ENCODE measurements at places on chromosomes 16 and 17.

- DNase-seq: peak; percentile 75
Observed at GRCh38 chr17:28494445-28495188, 11.5 kb upstream of the FOXN1 start.

GRCh38 chr16:19436540-19436939, 18.9 kb downstream of the TMC5 start:
- DNase-seq: peak; percentile 11

DNA sequence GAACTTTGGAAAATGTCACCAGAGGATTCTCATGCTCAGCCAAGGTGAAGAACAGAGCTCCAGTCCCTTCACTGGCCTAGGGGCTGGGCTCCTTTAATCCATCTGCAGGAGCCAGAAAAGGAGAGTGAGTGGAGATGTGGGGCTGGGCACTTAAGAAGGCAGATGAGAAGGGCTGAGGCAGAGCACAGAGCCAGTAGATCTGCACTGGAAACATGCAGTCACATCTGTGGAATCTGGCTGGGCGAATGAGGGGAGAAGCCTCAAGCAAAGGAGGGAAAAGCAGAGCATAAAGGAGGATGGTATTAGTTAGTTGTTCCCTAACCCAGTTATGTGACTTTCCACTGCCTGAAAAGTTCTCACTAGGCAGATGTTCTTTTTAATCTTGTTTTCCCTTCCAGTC, 50.4 kb upstream of the BCAR1 start:
- no peak for DNase-seq

DNA sequence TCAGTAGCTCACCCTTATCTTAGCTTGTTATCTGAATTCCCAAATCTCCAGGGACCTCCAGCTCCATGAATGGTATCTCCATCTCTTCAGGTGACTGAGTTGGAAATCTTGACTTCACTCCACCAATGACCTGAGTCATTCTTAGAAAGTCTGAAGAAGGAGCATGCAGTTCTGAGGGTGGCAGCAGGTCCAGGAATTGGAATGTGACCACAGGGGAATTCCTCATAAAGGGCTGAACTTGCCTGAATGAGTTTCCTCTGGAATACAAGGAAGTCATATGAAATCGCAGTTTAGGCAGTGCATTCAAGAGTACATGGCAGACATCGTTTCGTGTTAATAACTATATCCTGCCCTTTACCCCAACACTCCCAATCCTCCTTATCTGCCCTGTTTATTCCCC, 12.5 kb upstream of the PYY start:
- no peak for DNase-seq

- no peak for DNase-seq
Observed at GRCh38 chr16:12763517-12763916, 40.2 kb downstream of the CPPED1 start.

GRCh38 chr16:11955713-11956123, 9.3 kb upstream of the TNFRSF17 start:
- DNase-seq: no peak

DNA sequence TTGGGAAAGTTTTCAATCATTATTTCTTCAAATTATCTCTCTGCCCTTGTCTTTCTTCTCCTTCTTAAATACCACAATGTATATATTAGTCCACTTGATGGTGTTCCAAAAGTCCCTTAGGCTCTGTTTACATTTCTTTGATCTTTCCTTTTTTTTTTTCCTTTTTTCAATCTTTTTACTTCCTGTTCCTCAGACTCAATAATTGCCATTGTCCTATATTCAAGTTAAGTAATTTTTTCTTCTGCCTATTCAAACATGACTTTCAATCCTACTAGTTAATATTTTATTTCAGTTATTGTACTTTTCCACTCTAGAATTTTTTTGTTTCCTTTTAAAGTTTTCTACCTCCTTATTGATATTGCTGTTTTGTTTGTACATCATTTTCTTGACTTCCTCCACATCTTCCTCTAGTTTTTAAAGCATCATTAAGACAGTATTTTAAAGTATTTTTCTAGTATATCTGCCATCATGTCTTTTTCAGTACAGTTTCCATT, 15.8 kb upstream of the UQCRC2 start:
- DNase-seq: no peak

DNA sequence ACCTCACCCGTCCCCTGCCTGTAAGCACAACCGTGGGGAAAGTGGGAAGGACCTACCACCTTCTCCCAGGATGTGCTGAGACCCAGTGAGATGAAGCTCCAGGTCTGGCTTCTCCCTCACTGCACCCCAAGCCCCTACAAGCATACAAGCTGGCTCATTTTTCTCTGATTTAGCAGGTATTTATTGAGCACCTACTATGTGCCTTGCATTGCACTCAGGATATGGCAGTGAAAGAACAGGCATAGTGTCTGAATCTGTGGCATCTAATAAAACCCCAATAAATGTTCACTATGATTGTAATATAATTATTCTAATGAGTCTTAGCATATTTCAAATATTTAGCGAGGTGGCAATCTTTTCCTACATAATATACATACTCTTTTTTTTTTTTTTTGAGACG, 84.5 kb downstream of the LITAF start:
- no peak for DNase-seq

- DNase-seq: no peak
Observed at GRCh38 chr16:25036561-25036960, 21.4 kb upstream of the ARHGAP17 start.

- DNase-seq: no peak
Observed at GRCh38 chr16:35296962-35297653, 1837.7 kb downstream of the TP53TG3F start.

DNA sequence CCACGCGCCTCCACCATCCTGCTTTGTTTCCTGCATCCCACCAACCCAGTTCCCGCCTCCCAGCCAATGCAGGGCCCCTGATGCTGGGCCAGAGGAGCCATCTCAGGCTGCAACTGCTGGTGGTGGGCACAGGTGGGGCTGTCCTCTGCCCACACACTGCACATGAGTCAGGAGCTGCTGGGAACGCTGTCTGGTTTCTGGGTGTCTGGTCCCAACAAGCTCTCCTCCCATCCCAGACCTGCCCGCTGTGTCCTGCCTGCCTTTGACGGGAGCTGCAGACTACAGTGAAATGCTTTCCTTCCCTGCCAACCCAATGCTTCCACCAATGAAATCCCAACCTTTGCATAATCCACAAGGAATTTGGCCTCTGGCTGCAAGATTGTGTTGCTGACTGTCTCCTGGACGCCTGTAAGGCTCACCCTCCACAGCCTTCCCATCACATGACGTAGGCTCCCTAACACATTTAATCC, 98.9 kb downstream of the N4BP1 start:
- no peak for DNase-seq

- no peak for DNase-seq
Observed at GRCh38 chr17:61897548-61898180, 30.1 kb downstream of the INTS2 start.

- DNase-seq: no peak
Observed at GRCh38 chr17:79904865-79905264, 65.6 kb upstream of the CBX4 start.

- no peak for DNase-seq
Observed at GRCh38 chr17:68325961-68326360, 34.7 kb downstream of the ARSG start.

GRCh38 chr17:62062944-62063343, 2.1 kb downstream of the MED13 start:
- DNase-seq: no peak

DNA sequence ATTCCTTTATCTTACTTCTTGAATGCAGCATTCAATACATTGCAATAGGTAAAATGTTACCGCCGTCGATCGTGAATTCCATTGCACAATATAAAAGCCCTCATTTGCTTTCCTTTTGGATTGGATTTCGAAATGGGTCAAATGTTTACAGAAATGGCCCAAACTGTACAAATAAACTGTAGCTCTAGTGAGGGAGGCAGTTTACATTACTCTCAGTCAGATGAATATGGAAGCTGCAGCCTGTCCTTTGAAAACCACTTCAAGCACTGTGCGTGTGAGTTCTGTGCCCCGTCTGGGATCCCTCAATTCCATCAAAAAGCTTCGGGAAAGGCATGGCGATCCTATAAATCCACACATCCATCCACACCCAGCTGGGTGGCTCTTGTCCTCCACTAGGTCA, 258.6 kb upstream of the FOXF1 start:
- no peak for DNase-seq

GRCh38 chr17:3980381-3981014, 16.3 kb upstream of the ATP2A3 start:
- no peak for DNase-seq

- DNase-seq: no peak
Observed at GRCh38 chr16:1477033-1477432, 2.2 kb upstream of the CLCN7 start.

GRCh38 chr17:30586818-30587595, 109.8 kb downstream of the GOSR1 start:
- DNase-seq: no peak

DNA sequence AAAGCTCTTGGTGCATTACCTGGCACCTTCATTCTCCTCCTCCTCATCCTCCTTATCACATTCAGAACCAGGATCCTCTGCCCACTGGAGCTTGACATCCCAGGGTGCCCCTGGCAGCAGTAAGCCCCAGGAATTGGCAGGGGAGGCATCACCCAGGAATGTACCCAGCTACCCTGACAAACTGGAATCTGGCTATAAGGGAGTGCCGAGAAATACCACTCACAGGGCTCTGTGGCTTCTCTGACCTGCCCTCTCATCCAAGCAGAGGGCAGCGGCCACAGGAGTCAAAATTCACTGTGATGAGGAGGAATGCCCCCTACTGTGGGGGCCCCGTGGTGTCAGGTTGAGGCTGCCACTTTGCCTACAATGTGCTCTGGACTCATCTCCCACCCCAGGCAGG, 19.6 kb downstream of the MPP3 start:
- no peak for DNase-seq

DNA sequence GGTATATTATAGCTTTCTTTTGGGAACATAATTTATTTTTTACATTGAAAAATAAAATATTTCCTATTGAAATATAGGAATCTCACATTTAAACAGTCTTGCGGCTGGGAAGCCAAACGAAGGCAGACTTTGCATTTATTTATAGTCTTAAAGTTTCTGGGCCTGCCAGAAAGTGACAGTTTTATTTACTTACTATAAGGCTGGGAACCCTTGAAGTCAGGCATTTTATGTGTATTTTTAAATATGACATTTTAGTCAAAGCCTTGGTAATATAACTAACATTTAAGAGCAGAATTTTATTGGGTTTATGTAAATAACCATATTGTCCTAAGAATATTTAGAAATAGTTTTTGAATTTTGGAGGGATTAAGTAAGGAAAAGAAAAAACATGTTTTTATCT, 97.5 kb downstream of the TANGO6 start:
- no peak for DNase-seq

GRCh38 chr17:70869402-70870085, 700.2 kb downstream of the KCNJ2 start:
- DNase-seq: no peak

GRCh38 chr17:28507567-28508203, 1.5 kb downstream of the FOXN1 start:
- no peak for DNase-seq

DNA sequence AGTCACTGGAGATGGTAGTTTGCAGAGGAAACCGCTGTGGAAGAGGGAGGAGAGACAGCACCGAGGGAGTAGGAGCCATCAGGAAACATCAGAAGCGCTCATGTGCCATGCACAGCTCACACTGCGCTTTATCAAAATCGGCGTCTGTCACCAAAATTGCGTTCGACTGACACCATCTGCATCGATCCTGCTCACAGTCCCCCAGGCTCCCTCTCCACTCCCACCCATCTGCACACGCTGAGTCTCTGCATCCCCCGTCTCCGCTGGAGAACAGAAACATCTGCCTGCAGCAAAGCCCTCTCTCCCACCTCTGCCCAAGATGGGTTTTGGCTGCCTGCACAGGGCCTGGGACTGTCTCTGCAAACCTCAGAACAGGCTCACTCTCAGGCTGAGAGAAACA, 187.5 kb upstream of the RPL38 start:
- DNase-seq: no peak

- DNase-seq: peak; percentile 80
Observed at GRCh38 chr16:75379911-75380847, 53.1 kb downstream of the CFDP1 start.

GRCh38 chr16:35102780-35103403, 1643.5 kb downstream of the TP53TG3F start:
- peak; percentile 41 for DNase-seq

DNA sequence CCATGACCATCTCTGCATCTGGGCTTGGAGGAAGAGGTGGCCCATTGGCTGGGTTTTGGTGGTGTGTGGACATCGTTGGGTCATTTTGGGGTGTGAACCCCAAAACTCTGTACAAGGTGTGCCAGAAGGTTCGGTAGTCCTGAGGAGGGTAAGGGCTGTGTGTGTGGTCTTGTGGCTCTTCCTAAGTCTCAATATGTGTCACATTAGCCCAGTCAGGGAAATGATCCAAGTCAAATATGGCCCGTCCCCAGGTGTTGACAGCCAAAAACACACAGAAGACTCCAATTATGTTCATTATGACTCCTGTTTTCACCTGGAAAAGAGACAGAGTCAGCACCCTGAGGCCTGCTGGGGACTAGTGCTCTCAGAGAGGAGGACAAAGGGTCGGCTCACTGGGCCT, 27.1 kb downstream of the SLC13A5 start:
- DNase-seq: no peak

DNA sequence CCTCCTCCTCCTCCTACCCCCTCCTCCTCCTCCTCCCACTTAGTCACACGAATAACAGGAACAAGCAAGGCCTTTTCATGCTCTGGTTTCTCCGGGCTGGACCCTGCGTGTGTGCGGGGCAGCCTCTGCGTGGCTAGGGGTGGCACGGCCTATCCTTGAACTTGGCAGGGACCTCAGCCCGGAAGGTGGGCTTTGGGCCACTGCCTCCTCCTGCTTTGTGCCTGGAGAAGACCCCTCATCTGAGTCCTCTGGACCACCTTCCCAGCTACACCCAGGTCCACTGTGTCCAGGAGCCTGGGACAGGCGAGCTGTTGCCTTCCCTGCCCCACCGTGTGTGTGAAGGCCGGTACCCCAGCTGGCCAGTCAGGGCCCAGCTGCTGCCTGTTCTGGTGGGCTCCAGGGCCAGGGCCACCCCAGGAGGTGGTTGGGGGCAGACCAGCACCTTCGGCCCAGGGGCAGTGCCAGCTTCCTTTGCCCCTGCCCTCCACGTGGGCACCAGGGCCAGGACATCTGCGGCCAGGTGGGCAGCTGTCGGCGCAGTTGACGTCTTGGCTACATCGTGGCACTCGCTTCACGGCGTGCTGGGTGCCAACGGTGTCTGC, 35.4 kb downstream of the GINS2 start:
- no peak for DNase-seq

DNA sequence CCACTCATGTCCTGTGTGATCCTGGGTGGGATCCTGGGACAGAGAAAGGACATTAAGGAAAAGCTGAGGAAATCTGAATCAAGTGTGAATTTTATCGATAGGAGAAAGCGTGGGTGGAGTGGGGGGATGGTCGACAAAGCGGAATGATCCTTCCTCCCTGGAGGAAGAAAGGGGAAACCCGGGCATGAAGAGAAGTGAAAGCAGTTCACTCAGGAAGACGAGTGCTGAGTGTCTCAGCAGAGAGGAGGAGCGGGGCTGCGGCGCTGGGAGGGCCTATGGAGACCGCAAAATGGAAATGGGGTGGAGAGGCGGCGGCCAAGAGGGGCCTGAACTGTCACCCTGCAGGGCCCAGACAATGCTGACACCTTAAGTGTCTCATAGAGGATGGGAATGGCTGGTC, 8.7 kb downstream of the ZDHHC7 start:
- DNase-seq: no peak

- DNase-seq: no peak
Observed at GRCh38 chr16:4376126-4376892, 4.7 kb downstream of the VASN start.

Measured in NAMALWA (cell line).